Activated CD4-positive, alpha-beta T cell treated with anti-CD3 and anti-CD28 coated beads, Interleukin-2, amount 50 U/mL, for 1 hour (primary cell): ENCODE measurements at places on chromosomes 11 and 22.

GRCh38 chr11:629237-629583, 2.2 kb upstream of the SCT start:
- no peak for DNase-seq

GRCh38 chr11:61904539-61905048, 12.8 kb downstream of the RAB3IL1 start:
- DNase-seq: no peak

DNA sequence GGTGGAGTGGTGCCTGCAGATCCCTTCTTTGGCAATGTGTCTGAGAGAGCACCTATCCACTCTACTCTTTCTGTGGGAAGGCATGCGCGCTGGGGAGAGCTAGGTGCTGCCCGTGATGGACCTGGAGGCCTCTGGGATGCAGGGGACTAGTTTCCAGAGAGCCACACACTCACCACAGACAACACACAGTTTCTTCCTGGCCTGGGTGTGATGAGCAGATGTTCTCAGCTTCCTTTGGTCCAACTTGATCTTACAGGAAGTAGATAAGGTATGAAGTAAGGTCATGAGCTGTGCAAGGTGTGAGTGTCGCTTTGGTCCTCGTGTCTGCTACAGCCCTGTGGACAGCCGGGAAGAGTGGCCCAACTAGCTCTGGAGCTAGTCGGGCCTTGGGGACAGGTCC, 27.3 kb upstream of the SUSD2 start:
- DNase-seq: no peak

DNA sequence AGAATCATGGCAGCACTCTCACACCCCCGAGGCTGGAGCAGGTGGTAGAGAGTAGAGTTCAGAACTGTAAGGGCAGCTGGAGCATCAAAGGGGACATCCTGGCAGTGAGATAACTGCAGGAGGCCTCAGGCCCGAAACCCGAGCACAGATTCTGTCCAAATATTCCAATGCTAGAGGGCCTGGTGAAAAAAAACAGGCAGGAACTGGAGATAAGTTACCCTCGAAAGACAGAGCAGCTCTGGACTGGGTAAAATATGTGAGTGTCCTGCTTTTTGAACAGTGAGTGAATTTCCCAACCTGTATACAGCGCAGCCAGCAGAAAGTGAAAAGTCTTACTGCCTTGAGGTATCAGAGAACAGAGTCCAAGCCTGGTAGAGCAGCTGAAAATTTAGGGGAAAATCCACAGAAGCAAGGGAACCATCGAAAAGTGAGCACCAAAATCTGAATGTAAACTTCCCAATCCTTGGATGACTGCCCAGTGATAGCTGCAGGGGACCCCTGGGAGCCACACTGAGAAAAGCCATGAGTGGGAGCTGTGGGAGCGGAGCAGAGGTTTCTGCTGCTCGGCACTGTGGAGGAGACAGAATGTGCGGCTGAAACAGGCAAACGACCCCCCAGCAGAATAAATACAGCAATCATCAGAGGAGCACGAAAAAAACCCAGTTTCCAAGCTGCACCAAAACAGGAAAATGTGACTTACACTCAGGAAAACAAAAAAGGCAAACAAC, 50.6 kb downstream of the WNT11 start:
- DNase-seq: no peak

- no peak for DNase-seq
Measured at GRCh38 chr11:10380921-10381320, 74.1 kb upstream of the AMPD3 start.

DNA sequence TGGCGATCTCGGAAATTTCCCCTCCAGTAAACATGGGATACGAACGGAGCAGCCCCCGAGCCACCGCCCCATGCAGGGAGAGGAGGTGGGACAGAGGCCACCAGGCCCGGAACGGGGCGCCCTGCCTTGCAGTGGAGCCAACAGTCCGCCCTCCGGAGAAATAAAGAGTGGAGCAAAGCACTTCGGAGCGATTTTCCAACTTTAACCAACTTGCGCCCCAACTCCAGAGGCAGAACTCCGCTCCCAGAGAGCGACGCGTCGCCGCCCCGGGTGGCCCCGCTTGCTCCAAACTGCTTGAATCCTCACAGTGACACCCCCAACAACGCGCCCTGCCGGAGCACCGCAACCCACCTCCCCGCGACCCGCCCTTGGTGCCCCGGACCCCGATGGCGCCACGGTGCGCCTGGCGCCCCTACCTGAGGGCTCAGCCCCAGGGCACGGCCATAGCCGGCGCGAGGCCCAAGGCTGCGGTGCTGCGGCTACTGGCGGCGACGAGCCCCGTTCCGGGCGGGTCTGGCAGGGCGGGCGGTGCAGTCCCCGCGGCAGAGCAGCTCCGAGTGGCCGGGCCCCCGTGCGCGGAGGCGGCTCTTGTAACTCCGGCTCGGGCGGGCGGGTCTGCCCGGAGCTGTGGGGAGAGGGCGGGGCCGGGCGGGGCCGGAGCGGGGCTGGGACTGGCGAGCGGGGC, at the start of gene AHNAK:
Gene AHNAK, minus strand, starts transcription at position 563 of the 685 bp plus-strand sequence. CDS start 10,708 bp downstream, outside the sequence.
- DNase-seq: peak; percentile 72

DNA sequence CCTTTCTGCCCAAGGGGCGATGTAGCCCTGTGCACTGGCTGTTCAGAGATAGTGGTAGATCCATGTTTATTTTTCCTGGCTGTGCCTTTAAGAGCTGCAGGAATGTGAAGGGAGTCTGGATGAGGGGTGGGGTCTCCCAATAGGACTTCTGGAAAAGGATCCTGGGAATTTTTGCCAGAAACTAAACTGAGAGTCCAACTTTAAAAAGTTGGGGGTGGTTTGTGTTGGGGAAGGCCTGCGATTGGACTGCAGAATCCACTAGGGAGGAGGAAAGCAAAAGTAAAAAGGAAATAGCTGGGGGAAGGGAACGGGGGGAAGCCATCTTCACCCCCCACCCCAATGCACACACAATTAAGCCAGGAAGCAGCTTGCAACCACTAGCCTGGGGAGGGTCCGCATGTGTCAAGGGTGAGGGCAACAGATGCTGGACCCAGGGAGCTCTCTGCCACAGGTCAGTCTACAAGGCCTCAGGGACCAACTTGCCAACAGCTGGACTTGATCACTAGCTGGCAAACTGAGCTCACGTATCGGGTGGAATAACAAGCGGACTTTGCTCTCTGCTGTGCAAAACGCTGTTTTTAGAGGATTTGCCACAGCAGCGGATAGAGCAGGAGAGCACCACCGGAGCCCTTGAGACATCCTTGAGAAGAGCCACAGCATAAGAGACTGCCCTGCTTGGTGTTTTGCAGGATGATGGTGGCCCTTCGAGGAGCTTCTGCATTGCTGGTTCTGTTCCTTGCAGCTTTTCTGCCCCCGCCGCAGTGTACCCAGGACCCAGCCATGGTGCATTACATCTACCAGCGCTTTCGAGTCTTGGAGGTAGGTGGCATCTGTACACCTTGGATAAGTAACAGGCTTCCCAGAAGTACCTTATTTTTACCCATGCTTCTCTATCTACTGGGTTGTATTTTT, at the start of gene OLFML1:
Gene OLFML1, plus strand, starts transcription at position 321 of the 912 bp plus-strand sequence. Its CDS starts 370 bp downstream, at position 691.
- DNase-seq: no peak

DNA sequence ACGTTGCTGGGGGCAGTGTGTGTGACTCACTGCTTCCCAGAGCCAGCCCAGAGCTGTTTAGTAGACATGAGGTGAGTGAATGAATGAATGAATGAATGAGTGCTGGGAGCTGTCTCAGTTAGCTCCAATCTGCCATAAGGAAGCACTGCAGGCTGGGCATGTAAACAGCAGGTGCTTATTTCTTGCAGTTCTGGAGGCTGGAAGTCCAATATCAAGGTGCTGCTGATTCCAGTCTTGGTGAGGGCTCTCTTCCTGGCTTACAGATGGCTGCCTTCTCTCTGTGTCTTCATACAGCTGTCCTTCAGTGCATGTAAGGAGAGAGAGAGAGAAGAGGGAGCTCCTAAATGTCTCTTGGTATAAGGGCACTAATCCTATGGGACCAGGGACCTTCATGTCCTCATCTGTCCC, 4.1 kb downstream of the C11orf21 start:
- DNase-seq: no peak

DNA sequence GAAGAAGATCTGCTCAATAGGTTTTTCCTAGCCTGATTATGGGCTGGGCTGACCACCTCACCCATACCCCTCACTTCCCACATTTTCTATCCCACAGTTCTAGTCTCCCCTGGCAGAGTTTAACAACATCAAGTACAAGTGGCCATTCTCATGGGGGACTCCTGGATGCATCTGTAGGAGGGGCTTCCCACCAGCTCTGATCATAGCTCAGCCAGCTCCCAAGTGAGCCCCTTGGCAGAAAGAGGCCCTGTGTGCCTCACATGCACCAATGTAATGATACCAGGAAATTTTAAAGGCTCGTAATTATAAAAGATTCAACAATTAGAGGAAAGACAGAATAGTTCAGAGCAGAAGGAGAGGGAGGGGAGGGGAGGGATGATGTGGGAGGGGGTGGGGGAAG, 144.2 kb upstream of the SYT13 start:
- DNase-seq: no peak

GRCh38 chr11:2987881-2988861, 4.0 kb downstream of the NAP1L4 start:
- peak; percentile 41 for DNase-seq

DNA sequence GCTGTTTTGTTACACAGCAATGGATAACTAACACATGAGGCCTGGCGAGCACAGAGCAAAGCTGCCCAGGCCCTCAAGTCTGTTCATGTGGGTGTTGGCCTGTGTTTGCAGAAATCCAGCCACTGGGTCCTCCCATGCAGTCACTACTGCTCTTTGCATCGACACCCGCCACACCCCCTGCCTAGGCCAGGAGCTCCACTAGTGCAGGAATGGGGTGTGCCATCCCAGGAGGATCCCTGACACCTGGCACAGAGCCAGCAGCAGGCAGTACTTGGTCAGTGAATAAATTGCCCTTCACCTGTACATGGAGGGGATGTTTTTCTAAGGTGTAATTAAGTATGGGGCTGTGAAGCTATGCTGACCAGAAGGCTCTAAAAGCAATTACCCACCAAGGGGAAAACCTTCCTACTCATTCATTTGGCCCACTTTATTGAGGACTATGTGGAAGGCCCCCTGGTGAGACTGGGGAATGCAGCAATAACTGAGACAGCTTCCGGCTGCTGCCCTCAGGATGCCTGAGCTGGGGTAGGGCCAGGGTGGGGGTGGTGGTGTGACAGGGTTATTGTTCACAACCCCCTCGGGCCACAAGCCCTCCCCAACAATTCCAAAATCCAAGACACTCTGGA, 160.8 kb downstream of the CRYBB2 start:
- DNase-seq: no peak

DNA sequence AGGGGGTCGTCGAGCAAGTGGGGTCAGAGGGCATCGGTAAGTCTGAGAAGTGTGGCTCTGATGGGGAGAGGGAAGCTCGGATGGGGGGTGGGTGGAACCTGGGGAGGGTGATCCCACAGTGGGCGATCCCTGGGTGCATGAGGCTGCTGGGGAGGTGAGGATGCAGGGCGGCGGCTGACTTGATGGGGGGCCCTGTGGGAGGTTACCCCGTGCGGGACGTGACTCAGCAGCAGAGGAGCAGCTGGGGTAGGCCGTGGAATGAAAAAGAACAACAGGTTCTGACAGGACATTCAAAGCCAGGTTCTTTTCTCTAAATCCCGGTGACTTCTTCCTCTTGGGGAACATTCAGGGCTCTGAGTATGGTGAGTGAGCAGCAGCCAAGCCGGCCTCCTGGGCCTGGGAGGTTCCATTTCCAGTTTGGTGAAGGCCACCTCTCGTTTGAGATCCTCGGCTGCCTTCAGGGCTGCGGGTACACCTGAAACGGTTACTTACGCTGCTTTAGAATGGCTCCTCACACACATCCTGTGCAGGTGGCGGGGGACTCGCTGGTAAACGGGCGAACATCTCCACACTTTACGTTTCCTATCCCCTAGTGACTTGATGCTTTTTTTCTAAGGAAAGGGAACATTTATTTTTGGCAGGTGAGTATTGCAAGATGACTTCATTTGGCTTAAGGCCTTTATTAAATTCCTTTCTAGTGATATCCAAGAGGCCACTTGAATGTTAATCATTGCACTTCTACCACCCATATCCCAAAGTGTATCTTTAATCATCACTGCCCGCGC, 278.2 kb downstream of the TBC1D22A start:
- DNase-seq: no peak

- DNase-seq: no peak
Measured at GRCh38 chr22:38940811-38941384, 16.5 kb upstream of the APOBEC3A start.

- no peak for DNase-seq
Measured at GRCh38 chr11:116053548-116053919, 549.3 kb upstream of the CADM1 start.

DNA sequence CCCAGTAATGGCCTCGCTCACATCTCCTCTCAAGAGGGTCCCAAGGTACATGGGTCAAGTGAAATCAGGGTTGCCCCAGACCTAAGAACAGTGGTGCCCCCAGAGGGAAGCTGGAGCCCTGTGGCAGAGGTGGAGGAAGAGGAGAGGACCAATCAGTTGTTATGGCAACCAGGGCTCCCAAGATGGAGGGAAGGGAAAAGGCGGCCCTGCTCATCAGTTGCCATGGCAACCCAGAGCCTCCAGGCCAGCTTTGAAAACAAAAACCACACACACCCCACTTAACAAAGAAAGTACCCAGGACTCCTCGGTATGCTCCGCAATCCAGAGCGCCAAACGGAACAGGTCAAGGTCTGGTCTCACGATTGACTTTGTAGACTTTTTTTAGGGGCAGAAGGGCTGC, 53.5 kb upstream of the SLC35C1 start:
- DNase-seq: no peak

- no peak for DNase-seq
Measured at GRCh38 chr22:37559901-37560607, at the start of gene CDC42EP1. Gene CDC42EP1 (plus strand): TSS chr22:37560480. CDS start chr22:37566350, 5,870 bp downstream.

GRCh38 chr11:118938491-118939403, 13.0 kb upstream of the BCL9L start:
- DNase-seq: no peak

- no peak for DNase-seq
Measured at GRCh38 chr11:102837156-102837555, 6.3 kb downstream of the MMP3 start.

- DNase-seq: no peak
Measured at GRCh38 chr22:39428597-39429071, 28.2 kb upstream of the MGAT3 start.

- DNase-seq: no peak
Measured at GRCh38 chr11:129960216-129961214, 42.1 kb downstream of the PRDM10 start.

DNA sequence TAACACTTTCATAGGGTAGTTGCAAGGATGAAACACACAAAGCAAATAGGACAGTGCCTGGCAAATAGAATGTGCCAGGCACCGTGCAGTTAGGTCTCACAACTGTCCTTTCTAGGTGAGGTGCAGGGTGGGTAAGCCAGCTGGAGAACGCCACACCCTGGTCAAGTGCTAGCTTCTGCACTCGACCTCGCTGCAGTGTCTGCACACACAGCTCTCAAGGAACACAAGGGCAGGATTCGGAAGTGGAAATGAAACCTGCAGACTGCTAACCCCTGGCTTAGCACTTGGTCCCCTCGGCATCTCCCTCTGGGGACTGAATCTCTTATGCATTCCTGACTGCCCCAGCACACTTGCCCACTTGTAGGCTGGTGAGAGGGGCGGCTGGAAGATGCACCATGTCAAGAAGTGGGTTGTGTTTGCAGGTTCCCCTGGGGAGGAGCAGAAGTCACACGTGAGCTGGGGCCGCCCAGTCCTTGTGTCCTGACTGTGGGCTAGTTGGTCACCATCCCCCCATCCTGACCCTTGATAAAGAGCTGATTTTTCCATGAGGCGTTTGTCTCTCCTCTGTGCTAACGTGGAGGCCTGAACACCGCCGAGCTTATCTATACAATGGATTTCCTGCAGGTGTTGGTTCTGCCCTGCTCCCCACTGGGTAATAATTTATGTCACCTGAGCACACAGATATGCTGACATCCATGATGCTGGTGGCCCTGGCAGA, 89.0 kb downstream of the MICAL2 start:
- DNase-seq: no peak
